ENCODE measurements at places on chromosomes 1 and 21. TPM values are rescaled to one million over a fixed set of nuclear protein-coding genes. Genes with fewer than 3 reads are reported as not detected.

LEPR gene
- 10.0 TPM for total RNA-seq

IL10 gene
- not detected for total RNA-seq

FCRLA gene
- total RNA-seq = 0.17 TPM

LMX1A gene
- not detected for total RNA-seq

ZFYVE9 gene
- total RNA-seq = 44.6 TPM

SPRR2E gene
- not detected for total RNA-seq
